AG10803 (cell line): ENCODE measurements at places on chromosomes 2 and 18.
A peak's percentile ranks its signal among the peaks of the same experiment; 100 is the strongest.

DNA sequence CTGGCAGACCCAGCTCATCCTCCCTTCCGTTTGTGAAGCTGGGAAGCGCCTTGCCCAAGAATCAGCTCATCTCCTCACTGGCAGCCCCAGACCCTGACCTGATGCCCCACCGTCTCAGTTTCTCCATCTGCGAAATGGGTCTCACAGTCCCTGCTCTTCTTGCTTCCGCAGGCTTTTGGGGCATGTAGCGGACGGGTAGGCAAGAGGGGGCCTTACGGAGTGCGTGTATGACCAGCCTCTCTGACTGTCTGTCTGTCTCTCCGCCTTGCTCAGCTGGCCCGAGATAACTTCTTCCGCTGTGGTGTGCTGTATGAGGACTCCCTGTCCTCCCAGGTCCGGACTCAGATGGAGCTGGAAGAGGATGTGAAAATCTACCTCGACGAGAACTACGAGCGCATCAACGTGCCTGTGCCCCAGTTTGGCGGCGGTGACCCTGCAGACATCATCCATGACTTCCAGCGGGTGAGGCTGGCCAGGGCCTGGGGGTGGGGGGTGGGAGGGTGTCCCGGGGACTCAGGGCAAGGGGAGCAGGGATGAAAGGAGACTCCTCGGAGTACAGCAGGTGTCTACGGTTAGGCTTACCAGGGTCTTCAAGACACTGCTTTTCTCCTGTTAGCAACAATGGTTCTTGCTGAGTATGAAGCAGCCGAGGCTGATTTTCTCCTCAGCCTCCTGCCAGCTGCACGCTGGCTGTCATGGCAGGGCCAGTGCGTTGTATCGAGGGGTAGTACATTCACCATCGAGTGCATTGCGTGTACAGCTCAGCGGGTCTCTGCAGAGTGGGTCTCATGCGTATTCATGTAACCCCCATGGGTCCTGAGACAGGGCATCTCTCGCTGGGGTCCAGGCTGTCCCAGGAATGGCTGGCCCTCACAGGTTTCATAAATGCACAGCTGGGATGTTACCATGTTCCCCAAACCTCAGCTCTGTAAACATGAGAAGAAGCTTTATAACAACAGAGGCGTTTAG is 10.9 kb downstream of the ITM2C start:
- DNase-seq = no peak

DNA sequence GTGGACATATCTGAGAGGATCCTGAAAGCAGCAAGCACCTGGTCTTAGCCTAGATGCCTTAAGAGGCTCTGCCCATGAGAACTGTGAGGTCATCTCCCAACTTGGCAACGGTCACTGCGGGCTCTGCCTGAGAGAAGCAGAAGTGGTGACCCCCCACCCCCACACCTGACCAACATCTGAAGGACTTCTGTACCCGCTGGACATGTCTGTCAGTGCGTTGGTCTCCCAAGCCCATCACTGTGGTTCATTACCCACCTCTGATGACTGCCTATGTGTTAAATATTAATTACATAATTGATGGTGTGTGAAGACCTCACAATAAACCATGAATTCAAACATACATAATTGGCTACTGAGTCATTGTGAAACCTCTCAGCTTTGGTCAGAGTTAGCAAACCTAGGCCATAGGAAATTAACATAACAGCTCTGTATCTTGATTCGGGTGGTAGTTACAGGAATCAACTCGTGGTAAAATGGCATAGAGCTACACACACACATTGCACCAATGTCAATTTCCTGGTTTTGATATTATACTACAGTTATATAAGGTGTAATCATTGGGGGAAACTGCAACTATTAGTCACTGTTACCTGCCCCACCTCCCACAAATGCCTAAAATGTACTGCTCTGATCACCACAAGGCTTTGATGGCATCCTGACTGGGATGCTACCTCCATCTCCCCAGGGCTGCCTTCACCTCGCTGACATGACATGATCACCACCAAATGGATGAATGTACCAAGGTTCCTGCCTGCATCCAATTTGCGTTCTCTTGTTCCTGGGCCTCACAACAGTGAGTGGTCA is 4.3 kb upstream of the GALNT1 start:
- DNase-seq = no peak

- DNase-seq = no peak
Measured at GRCh38 chr2:56707650-56708049, 523.9 kb downstream of the CCDC85A start.

GRCh38 chr2:64617631-64618151 is 36.0 kb downstream of the SERTAD2 start:
- DNase-seq = no peak

DNA sequence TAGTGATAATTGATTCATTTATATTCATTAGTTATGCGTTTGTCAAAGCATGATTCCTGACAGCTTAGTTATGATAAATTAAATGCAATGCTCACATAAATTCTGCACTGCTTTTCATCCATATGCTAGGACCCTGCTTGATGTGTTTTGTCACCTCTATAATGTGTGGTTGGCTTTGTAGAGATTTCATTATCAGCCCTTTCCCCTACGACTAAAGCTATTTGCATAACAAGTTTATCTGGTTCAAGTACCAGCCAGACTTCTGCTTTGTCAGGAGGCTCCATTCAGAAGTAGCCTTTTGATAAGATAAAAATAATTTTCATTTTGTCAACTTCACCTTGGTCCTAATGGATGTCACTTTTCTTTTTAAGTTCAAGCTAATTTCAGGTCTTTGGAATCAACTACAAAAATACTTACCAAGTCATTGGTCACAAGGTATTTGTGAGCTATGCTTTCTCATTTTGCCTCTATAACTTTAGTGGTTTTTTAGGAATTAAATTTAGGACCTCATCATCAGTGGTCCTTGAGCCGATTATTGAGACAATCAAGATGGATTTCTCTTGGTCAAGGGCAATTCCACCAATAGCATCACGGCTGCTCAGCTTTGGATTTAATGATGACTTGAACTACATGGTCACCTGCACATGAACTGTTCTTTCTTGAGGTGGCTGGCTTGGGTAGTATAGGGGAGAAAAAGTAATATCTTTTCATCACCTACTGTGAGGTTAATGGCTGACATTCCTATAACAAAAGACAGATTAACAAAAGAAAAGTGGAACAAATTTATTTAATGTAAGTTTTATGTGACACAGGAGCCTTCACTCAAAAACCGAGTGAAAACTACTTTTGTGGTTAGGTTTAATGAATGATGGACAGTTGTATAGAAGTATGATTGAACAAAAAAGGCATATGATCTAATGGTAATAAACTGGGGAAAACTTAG is 162.1 kb downstream of the MYO3B start:
- DNase-seq = no peak

- no peak for DNase-seq
Measured at GRCh38 chr2:96866986-96867755, 2.7 kb downstream of the SEMA4C start.

DNA sequence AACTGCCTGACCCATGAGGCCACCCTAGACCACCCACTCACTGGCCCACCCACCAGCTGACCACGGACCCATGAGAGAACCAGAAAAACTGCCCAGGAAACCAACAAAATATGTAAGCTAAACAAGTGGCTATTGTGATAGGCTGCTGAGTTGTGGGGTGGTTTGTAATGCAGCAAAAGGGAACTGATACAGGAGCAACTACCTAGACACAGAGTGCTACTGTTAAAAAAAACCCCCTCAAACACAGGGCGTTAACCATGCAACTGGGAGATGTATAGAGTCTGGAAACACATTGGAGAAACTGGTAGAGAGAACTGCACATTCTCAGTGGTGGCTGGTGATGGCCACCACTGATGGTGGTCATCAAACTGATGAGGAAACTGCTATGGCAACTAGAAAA is 206.3 kb upstream of the GYPC start:
- DNase-seq = no peak

DNA sequence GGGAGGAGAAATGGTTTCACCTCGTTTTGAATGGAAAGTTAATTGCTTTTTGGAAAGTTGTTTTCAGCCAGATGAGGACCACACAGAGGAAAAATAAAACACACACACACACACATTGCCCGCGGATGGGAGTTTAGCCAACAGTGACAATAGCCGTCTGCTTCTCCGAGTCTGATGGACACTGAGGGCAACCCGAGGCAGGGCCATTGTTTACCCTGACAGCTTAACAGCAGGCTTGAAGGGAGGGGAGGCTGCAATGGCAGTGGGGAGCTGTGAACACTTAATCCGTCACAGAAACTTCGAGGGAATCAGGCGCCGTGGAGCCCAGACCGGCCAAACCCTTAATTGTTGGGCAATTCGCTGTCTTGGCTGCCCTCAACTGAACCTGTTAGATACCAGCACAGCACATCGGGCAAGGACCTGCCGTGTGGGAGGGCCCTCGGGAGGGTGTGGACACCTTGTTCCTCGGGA is 145.9 kb downstream of the ACKR3 start:
- peak; percentile 22 for DNase-seq

DNA sequence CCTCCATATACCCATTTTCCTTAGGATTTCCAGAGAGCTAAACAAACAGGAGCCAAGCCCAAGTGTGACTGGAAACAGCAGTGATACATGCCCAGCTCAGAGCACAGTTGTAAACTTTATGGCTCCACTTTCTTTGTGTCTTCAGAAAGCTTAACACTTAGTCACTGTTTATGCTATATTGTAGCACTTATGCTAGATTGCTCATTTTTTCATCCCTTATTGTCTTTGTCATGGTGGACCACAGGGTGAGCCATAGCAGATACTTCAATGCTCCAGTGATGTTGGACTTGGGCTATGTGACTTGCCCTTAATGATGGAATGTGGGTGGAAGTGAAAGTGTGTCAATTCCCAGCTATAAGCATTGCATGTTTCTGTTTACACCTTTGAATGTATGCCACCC is 401.6 kb downstream of the METTL4 start:
- DNase-seq = no peak

GRCh38 chr2:39735648-39736047 is 43.4 kb downstream of the THUMPD2 start:
- peak; percentile 64 for DNase-seq

- DNase-seq = peak; percentile 82
Measured at GRCh38 chr2:229407170-229407569, 136.1 kb upstream of the PID1 start.

DNA sequence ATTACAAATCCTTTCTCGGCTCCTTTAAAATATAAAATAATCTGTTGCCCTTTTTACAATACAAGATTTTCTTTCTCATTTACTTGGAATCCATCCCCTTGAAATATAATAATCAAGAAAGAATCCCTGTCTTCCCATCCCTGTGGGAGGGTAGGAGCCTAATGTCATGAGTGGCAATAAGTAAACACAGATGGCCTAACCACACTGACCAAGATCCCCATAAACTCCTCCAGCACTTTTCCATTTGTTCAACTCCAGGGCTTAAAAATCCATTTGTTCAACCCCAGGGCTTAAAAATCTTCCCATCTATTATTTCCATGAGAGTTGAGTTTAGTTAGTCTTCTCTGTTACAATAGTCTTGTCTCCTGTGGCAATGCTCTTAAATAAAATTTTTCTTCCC is 297.6 kb downstream of the CDH7 start:
- no peak for DNase-seq

- DNase-seq = peak; percentile 69
Measured at GRCh38 chr18:24322584-24323136, 75.0 kb downstream of the OSBPL1A start.

DNA sequence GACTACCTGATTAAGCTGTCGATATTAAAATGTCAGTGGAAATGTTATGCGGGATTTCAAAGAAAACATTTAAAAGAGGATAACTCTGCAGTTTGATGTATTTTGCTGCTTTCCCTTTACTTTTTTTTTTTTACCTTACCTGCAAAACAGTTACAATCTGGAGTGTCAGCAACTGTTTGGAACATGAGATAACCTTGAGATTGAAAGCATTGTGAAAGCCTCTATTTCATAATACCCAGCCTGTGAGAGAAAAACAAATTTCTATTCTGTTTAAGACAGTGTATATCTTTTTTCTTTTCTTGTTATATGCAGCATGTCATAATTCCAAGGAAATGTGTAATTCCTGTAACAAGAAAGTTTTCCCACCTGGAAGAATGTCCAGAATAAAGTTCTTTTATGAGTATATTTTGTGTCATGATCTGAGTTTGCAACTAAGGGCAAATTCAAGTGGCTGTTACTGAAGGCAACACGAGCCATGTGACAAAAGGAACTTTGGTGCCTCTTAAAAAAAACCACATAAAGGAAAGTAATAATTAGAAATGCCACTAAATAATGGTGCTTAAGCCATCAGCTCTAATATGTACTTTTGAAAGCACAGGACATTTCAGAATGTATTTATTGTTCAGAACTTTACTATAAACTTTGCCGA is 297.0 kb upstream of the DSEL start:
- no peak for DNase-seq

GRCh38 chr2:27209621-27210401 is 2.0 kb upstream of the ATRAID start:
- DNase-seq = no peak

DNA sequence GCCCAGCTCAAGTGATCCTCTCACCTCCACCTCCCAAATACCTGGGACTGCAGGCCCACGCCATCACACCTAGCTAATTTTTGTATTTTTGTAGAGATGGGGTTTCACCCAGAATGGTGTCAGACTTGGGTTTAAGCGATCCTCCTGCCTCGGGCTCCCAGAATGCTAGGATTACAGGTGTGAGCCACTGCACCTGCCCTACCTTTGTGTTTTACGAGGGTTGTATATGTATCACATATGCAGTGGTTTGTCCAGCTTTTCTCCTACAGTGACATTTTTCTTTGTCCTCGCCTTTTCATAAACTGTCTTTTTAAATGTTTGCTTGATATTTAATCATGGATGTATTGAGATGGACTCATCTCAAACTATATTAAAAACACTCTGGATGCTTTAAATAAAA is 38.5 kb downstream of the AGAP1 start:
- no peak for DNase-seq

DNA sequence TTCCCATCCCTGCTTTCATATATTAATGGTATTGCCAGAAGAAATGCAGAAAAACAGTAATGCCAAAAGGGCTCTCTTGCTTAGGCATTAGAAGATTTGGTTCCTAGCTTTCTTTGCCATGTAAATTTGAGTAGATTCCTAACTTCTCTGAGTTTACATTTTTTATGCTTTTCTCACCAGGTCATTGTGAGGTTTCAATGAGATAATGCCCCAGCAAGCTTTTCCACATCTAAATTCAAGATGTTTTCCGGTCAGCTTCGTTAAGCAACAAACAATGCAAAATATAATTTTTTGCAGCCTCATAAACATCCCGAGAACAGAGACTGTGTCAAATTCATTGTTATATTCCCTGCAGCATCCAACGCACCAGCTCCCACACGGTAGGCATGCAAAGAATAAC is 44.9 kb downstream of the NCKAP5 start:
- DNase-seq = peak; percentile 17

- DNase-seq = no peak
Measured at GRCh38 chr2:185644828-185645227, 93.8 kb upstream of the FSIP2 start.
